ENCODE measurements at places on chromosomes 4 and X.
A peak's percentile ranks its signal among the peaks of the same experiment; 100 is the strongest.

- no peak for DNase-seq
Observed at GRCh38 chr4:7390906-7391636, 43.7 kb downstream of the PSAPL1 start.

- peak; percentile 16 for DNase-seq
Observed at GRCh38 chrX:38654302-38654701, 93.0 kb downstream of the TSPAN7 start.

- no peak for DNase-seq
Observed at GRCh38 chr4:186095406-186095805, 9.1 kb upstream of the FAM149A start.

DNA sequence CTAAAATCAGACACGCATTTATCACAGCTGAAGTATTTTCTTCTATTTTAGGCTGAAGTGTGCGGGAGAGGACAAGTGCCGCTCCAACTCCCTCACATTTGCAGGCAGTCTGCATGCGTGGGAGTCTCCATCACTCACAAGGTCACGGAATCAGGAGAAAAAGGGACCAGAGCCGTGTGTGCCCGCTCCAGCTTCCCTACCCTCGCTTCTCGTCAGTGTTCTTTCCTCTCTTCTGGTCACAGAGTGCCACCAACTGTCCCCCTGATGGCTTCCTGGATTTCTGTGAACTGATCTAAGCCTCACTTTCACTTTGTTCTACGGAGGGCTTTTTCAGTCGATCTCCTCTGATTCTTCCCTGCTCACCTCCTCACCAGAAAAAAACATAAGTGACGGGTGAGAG is 407.4 kb upstream of the AADAT start:
- peak; percentile 2 for DNase-seq

- no peak for DNase-seq
Observed at GRCh38 chr4:1401409-1402020, 4.7 kb downstream of the NKX1-1 start.

GRCh38 chr4:69147334-69147733 is 51.1 kb downstream of the UGT2B7 start:
- no peak for DNase-seq

DNA sequence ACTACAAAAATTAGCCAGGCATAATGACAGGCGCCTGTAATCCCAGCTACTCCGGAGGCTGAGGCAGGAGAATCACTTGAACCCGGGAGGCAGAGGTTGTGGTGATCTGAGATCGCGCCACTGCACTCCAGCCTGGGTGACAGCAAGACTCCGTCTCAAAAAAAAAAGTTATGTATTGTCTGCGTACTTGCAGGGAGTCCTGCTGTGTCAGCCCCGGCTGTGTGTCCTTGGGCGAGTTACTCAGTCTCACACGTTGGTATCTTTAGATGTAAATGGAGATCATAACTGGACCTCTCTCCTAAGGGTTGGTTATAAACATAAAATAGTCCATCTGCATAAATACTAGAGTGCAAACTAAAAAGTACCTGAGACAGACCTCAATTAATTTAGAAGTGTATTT is 22.7 kb upstream of the TBC1D14 start:
- no peak for DNase-seq

DNA sequence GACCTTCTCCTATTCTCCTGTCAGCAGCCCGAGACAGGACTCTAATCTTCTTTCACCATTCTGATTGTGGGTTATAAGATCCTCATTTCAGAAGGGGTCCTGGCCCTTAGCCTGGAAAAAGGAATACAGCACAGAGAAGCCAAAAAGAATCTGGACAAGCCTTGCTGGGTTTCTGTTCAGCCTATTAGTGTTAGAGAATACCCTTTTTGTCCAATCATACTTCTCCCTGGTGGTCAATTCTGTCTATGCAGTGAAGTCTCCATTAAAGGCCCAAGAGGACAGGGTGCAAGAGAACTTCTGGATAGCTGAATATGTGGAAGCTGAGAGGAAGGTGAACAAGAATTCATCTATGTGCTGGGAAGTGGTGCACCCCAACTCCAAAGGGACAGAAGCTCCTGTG is 105.7 kb upstream of the AGA start:
- DNase-seq = no peak

GRCh38 chr4:60617731-60618130 is 582.4 kb upstream of the ADGRL3 start:
- DNase-seq = peak; percentile 20

GRCh38 chr4:3730422-3731190 is 35.6 kb upstream of the ADRA2C start:
- no peak for DNase-seq

- DNase-seq = peak; percentile 55
Observed at GRCh38 chr4:180164799-180165198, 2078.4 kb upstream of the TENM3 start.

DNA sequence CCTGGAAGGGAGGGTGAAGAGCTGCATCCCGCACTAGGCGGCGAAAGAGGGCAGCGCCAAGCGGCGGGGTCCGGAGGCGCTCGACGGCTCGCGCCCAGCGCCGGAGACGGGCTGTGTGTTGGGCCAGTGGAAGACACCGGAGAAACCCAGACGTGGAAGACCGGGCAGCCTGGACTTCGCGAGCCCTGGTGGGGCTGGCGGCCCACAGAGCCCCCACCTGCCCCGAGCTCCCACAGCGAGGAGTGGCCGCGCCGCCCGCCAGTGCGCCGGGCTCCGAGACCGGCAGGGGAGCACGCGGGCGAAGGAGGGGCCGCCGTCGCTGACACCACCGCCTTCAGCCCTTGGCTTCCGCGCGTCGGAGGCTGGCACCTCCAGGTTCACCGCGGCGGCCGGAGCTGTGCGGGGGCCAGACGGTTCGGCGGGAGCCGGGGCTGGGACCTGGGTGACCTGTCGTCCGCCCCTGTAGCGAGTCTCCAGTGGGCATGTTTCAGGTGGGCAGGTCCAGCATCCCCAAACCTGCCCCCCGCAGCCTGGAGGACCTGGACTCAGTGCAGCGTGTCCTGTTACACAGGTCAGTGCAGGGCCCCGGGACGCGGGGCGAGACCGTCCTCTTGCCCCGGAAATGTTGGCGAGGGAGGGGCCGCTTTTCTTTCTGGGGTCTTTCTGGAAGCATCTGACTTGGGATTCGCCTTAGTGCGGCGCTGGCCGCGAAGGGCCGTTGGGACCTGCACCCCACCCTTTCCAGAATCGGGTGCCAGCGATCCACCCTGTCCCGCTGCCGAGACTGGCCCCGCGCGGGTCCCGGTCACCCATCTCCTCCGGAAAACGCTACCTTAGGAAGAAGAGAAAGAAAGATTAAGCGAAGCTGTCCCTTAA is 9.6 kb upstream of the INTU start:
- peak; percentile 70 for DNase-seq

DNA sequence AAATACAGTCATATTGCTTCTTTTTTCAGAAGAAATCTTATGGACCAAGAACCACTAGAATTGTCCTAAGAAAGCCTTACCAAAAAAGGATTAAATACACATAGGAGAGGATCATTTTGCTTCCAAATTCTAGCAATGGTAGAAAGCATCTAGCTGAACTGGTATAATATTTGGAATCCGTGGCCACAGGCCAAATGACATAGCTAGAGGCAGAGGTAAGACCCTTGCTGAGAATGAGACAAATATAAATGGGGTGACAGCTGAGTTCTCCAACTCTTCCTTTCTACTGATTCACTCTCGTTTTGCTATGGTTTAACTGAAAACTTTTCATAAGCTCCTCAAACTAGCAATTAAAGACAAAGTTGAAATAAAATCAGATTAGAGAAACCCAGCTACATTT is 150.0 kb downstream of the TTC29 start:
- DNase-seq = no peak
